Activated naive CD4-positive, alpha-beta T cell (primary cell): ENCODE measurements at places on chromosomes 2 and 18.

- no peak for DNase-seq
Observed at GRCh38 chr2:150260636-150261035, 226.8 kb downstream of the RND3 start.

DNA sequence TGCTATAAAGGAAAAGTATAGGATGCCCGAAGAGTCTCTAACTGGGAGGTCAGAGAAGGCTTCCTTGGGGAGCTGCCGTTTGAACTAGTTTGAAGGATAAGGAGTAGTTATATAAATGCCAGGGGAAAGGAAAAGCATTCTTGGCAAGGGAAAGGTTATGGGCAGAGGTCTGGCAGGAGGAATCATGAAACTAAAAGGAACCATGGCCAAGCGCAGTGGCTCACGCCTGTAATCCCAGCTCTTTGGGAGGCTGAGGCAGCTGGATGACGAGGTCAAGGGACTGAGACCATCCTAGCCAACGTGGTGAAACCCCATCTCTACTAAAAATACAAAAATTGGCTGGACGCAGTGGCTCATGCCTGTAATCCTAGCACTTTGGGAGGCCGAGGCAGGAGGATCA is 100.6 kb upstream of the MSH2 start:
- no peak for DNase-seq

- no peak for DNase-seq
Observed at GRCh38 chr2:152577579-152577978, 139.7 kb downstream of the PRPF40A start.

DNA sequence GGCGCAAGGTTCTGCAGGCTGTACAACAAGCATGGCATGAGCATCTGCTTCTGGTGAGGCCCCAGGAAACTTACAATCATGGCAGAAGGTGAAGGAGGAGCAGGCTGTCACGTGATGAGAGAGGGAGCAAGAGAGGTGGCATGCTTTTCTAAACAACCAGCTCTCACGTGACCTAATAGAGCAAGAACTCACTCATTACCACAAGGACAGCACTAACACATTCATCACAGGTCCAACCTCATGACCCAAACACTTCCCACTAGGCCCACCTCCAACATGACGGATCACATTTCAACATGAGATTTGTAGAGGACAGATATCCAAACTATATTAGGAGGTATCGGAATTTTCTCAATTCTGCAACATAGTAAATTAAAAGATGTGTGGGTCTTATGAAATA is 108.8 kb upstream of the DLX2 start:
- DNase-seq: no peak

DNA sequence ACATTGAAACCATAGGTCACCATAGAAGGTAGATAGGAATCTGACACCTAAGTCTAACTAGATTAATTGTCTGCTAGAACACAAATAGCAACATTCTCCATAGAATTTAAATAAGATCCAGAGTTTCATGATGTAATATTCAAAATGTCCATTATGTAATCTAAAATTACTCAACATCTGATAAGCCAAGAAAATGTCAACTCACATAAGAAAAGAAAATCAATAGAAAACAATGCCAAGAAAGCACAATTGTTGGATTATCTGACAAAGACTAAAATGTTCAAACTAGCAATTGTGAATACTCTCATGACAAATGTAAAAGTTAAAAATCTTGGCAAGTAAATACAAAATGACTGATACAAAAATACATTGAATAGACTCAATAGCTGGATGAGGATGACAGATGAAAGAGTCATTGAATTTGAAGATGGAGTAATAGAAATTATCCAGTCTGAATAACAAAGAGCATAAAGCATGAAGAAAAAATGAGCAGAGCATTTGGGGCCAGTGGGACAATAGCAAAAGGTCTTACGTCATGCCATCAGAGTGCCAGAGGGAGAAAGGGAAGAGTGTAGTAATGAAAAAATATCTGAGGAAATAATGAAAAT is 358.6 kb downstream of the METTL4 start:
- DNase-seq: no peak

- no peak for DNase-seq
Observed at GRCh38 chr2:219628235-219628985, 980 bp downstream of the SLC4A3 start.

DNA sequence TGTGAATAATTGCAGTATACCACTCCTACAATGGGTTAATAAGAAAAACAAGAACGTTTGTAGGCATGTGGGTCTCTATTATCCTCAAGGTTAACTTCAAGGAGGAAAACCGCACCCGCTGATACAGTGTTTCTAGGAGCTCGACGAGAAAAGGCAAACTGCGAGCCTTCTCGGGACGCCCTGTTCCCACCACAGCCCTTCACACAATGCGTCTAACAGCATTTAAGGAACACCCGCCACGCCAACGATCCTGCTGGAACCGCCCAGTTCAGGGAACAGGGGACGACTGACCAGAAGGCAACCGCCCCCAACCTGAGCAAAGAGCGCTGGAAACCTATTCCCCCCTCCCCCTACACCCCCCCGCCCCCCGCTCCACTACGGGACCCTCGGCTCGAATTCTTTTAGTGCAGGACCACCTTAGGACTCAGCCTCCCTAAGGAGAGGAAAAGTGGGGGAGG is 710 bp upstream of the TMSB10 start:
- DNase-seq: no peak

GRCh38 chr18:44716697-44717163 is 36.0 kb downstream of the SETBP1 start:
- DNase-seq: no peak

DNA sequence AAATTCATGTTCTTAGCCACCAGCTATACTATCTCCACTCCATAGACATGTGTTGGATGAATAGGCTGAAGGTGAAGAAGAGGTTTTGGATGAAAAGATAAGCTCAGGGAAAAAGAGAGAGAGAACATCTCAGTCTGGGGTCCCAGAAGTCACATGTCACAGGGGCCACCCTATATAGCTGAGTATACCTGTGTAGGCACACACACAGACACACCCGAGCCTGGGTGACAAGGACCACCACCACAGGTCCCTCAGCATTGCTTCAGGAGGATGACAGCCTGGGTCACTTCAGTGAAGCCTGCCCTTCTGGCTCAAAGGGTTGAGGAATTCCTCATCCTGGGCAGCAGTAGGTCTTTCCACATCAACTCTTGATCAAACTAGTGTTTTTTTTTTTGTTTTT is 56.2 kb downstream of the POLR1A start:
- DNase-seq: no peak

DNA sequence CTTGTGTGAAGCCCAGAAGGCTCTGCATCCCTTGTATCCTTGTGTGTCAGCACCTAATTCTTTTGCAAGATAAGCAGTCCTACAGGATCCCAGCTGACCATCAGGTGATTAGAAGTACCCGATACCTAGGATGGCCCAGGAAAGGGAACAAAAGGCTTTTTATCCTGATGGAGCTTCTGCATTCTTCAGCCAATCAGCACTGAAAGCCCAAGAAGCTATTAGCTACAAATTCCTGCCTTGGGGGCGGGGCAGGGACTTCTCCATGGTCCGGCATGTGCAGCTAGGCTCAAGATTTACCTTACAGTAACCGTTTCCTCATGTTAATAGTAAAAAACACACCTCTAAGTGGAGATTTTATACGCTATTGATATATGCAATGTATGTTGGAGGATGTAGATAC is 264.6 kb upstream of the THUMPD2 start:
- no peak for DNase-seq

GRCh38 chr2:197174539-197175094 is 136.0 kb downstream of the ANKRD44 start:
- DNase-seq: no peak

GRCh38 chr2:121888189-121888557 is 132.7 kb downstream of the TSN start:
- no peak for DNase-seq

DNA sequence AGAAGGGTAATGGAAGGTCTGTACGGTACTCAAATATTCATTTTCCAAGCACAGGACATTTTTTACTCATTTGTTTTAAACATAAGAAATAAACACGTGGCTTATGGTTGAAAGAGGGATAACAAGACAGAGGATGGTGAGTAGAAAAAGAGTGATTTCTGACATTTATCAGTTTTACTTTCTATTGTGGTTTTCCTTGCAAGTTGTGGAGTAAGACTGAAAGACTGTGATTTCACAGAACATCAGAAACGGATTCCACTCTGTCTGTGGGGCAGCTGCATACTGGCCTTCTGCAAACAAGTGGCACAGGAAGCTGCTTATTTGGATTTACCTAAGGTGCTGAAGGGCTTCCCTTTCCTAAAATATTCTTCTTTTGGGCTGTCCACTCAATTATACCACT is 122.2 kb upstream of the ITGB6 start:
- no peak for DNase-seq

GRCh38 chr18:74506448-74507084 is 10.4 kb downstream of the CNDP2 start:
- DNase-seq: no peak

DNA sequence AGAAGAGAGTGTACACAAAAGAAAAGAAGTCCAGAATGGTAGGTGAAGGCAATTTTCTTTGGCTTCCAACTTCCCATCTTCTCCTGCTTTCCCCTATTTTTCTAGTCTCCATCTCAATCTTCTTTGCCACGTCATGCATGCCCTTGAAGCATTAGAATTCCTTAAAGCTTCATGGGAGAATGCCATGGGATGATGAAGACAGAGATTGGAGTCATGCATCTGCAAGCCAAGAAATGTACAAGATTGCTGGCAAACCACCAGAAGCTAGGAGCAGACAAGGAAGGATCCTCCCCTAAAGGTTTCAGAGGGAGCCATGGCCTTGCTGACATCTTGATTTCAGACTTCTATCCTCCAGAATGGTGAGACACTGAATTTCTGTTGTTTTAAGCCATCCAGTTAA is 305.9 kb downstream of the HRH4 start:
- no peak for DNase-seq

- DNase-seq: no peak
Observed at GRCh38 chr2:83944191-83944590, 514.9 kb downstream of the SUCLG1 start.

DNA sequence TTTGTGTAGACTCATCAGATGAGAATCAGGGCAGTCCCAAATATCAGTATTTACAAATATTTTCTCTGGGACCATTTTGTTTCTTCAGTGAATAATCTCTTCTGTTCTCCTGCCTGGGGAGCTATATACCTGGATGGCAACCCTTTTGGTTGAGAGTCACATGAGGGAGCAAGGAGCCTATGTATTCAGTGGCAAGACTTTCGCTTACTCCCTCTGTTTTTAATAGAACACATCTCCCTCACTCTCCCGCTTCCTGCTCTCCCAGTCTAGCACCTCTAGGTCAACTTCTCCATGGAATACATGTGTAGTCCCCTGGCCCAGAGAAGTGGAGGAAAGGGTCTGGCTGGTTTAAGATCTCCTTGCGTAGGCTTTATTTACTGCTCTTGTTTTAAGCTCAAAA is 600.3 kb downstream of the CCDC85A start:
- DNase-seq: no peak

DNA sequence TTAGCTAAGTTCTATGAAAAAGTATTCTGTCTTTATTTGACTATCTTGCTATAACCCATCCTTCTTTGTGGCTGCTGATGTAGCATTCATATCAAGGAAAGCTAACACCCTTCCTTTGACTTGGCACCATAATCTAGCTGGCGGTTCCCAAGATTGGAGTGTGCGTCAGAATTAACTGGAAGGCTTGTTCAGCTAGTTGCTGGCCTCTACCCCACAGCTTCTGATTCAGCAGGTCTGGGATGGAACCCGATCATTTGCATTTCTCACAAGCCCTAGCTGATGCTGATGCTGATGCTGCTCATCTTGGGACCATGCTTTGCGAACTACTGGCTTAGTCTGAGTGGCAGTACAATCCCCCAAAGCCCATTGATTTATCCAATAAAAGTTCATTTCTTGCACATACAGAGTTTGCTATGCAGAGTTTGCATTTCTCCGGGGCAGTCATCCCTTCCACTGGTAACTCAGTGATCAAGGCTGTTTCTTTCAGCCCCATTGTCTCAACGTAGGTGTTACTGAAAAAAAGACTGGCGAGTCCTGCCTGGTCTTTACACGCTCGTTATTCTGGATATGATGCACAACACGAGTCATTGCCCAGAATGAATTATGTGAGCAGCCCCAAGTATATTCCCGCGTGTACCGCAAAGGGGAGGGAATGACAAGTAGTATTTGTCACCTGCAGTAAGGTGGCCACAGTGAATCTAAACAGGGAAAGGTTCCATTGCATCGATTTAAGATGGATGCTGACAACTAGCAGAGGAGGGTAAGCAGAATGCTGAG is 96.5 kb downstream of the ZNF532 start:
- DNase-seq: no peak

DNA sequence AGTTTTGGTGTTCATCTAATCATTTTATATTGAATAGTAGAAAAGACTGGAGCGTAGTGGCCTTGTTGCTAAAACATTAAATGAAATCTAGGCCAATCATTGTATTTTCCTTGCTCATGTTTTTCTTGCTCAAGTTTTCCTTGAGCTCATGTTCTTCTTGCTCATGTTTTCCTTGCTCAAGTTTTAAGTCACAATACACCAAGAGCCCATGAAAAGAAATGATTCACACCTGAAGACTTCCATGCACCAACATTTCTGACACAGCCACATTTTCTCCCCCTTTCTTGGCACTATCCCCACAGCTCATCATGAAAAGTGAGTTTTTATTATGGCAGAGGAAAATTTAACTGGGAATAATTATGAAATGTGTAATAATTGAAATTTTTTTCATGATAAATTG is 92.0 kb downstream of the LRP1B start:
- DNase-seq: no peak

DNA sequence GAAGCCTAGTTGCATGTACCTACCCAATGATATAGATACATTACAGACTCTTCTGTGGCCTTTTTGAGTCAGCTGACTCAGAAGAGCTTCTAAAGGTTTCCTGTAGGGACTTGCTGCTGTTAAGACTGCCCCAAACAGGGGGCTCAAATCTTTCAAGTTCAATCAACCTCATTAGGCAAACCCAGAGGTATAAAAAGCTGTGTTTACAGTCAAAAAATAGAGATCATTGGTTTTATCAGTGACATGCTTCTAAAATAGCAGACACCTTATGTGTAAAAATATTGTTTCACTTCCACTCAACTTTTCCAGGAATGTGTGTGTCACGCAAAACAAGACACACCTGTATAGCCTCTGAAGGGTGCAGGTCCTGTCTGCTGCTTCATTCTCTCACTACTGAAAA is 624.3 kb upstream of the FANCL start:
- DNase-seq: no peak
